ENCODE measurements at places on chromosomes 12 and 14. TPM values are rescaled to one million over a fixed set of nuclear protein-coding genes. Genes with fewer than 3 reads are reported as not detected.

DNA sequence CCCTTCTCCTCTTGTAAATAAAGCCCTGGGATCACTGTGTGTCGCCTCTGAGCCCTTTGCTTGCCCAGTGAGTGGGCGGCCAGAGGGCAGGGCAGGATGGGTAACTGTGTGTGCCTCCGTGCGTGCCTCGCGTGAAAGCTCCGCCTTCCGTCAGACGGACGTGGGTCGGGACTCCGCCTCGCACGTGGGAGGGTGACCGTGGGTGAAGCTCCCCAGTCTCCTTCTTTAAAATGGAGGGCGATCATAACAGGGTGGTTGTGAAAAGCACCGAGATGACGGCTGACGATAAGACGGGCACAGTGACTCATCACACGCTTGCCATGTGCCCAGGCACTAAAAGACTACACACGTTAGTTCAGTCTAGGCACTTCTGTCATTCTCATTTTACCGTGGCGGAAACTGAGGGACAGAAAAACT is 9.2 kb downstream of the PHB2 start:
- peak; percentile 79 for DNase-seq

DNA sequence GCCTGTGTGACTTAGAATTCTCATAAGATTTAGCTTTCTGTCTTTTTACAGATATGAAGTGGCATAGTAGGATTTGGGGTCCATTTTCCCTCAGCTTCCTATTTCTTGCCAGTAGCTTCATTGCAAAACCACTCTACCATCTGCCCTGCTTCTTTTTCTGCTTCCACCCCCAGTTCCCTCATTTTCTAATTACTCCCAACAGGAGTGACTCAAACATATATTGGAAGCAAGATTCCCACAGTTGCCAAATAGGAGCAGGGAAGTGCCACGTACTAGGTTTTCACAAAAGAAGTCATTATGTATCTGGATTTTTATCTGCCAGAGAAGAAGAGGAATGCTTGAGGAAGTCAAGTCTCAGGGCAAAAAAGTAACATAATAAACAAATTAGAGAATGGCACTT is 64.1 kb downstream of the ANO4 start:
- no peak for DNase-seq

- DNase-seq: no peak
These were observed 36.4 kb upstream of the FBRSL1 start for GRCh38 chr12:132453361-132454192.

GRCh38 chr12:110556705-110557104 is 26.4 kb downstream of the PPTC7 start:
- DNase-seq: no peak

DNA sequence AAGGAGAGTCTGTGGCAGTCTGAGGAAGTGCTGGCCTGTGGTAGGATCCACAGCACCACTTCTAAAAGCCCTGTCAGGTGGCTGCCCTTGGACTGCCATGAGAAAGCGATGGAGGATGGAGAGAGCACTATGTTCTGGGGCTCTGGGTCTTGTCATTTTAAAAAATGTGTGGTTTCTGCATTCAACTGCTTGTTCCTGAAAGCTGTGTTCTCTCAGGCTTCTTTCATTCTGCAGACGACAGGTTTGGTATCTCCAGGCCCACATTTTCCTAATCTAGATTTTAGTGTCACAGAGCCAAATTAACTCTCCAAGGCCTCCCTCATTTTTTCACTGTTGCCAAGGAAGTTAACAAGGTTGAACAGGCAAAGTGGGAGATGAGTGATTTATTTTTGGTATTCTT is 10.5 kb downstream of the OVCH1 start:
- no peak for DNase-seq

- no peak for DNase-seq
These were observed 62.6 kb downstream of the BCL11B start for GRCh38 chr14:99209409-99209808.

DNA sequence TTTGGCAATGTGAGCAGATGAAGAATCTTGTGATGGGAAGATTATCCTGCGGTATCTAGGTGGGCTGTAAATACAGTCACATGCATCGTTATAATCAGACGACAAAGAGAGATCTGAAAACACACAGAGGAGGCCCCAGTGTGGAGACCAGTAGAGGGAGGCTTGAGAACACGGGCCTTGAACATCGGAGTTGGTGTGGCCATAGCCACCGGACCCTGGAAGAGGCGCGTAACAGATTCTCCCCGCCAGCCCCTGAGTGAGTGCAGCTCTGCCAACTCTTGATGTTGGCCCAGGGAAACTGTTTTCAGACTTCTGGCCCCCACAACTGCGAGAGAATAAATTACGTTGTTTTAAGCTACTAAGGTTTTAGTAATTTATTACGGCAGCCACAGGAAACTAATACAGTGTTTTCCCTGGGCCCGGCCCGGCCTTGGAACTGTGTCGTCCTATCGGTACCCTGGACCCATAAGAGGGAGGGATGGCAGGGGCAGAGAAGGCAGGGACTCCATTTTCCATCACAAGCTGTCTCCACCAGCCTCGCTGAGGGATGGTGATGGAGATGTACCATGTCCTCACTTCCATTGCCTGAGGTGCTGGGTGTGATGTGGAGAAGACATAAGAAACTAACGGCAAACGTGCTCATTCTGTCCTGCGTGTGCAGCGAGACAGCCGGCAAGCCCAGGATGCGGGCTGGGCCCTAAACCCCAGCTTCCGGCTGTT is 91.6 kb downstream of the NTF3 start:
- DNase-seq: no peak

- DNase-seq: no peak
These were observed 248.5 kb downstream of the DUSP6 start for GRCh38 chr12:89103831-89104230.

DNA sequence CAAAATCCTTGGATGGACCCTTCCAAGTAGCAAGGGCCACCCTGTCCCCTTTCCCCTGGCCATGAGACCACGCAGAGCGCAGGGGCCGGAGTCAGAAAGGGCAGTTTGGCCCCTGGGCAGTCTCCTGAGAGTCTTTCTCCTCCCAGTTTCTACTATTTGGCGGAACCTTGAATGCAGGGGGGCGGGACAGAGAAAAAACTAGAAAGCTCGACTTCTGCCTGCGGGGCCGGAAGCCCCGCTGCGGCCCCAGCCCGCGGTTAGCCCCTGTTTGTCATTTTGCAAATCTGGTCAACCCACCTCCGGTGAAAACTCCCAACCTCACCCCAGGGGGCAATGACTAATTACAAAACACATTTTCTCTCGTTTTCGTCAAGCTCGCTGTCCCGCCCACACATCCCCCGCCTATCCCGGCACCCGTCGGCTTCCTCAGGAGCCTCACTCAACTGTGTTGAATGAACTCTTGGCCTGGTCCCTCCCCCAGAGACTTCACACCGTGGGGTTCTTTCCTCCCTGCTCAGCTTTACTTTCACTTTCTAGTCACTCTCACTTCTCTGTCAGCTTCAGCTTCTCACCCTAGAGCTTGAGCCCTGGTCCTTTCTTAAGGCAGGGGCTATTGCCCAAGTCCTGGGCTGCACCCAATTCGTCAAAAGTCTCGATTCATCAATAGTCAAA is 66.7 kb downstream of the IRF2BPL start:
- DNase-seq: peak; percentile 99

GRCh38 chr12:57127726-57128518 is at the start of gene LRP1:
TSS of gene LRP1 (plus strand) at chr12:57128483. CDS start at chr12:57128965, 482 bp downstream.
- peak; percentile 71 for DNase-seq

GRCh38 chr12:110058875-110059615 is 10.7 kb upstream of the C12orf76 start:
- DNase-seq: no peak

DNA sequence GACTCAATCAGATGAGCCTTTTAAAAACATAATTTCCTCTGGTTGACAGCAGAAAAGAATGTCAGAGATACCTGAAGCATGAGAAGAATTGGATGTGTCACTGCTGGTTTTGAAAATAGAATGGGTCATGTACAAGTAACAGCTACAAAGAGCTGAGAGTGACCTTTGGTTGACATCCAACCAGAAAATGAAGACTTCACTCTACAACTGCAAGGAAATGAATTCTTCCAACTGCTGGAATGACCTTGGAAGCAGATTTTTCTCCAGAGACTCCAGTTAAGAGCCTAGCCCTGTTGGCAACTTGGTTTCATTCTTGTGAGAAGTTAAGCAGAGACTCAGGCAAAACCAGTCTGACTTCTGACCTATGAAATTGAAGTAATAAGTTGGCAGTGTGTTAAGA is 505.9 kb downstream of the SLC16A7 start:
- no peak for DNase-seq

GRCh38 chr14:77097006-77097699 is 905 bp upstream of the CIPC start:
- DNase-seq: no peak

DNA sequence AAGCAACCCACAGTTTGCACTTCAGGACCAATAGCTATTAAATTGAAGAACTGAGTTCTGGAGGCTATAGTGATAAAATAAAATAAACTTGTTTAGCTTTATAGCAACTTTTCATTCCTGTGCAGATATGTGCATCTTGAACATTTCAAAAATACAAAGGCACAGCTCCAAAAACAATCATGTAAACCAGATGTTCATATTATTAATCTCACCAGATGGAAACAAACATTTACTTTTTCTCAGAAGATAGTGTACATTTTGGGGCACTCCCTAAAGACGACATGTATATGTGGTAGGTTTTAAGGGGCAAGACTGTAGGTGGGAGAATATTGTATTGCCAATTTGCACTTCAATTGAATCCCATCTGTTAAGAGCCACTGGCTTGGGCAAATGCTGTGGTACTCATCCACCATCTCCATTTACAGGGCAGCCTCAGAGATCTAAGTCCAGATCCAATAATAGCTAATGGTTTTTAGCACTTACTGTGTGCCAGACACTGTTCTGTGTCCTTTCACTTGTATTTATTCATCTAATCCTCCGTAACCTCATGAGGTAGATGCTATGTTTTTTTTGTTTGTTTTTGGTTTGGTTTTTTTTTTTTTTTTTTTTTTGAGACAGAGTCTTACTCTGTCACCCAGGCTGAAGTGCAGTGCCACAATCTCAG is 49.1 kb downstream of the PTGER2 start:
- DNase-seq: no peak

DNA sequence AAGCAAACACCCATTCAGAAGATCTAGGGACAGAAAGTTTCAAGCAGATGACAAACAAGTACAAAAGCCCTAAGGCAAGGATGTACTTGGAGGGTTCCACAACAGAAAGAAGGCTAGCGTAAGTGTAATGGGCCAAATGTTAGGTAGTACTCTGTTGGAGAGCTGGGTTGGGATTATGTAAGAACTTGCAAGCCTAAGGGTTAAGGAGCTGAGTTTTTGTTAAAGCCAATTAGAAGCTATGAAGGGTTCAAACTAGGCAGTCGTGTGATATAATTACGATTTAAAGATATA is 41.4 kb downstream of the HECTD1 start:
- DNase-seq: no peak

DNA sequence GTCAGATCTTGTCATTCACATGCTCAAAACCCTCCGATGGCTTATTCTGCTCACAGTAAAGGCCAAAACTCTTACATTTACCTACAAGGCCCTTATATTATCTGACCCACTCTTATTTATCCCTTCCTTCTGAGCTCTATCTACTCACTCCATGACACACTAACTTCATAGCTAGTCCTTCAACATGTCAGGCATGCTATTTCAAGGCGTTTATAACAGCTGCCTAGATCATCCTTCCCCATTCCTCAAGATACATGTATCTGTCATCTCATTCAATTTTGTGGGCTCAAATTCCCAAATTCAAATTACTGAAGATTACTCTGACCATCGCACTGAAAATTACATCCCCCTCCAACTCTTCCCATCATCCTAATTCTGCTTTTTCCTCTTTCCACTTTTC is 6.9 kb downstream of the MIS18BP1 start:
- DNase-seq: no peak

- no peak for DNase-seq
These were observed 67.4 kb upstream of the FBRSL1 start for GRCh38 chr12:132422381-132423043.

DNA sequence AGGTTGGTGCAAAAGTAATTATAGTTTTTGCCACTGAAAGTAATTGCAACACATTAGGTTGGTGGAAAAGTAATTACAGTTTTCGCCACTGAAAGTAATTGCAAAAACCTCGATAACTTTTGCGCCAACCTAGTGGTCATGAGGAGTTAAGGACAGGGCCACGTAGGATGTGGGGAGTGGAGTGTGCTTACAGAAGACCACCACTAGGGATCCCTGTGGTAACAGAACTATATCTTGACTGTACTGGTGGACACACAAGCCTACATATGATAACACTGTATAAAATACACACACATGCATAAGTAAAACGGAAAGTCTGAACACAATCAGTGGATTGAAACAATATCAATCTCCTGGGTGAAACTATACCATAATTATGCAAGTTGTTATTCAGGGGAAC is 187.4 kb upstream of the ABCD2 start:
- no peak for DNase-seq

- no peak for DNase-seq
These were observed 604.0 kb downstream of the NOVA1 start for GRCh38 chr14:25993830-25994229.

DNA sequence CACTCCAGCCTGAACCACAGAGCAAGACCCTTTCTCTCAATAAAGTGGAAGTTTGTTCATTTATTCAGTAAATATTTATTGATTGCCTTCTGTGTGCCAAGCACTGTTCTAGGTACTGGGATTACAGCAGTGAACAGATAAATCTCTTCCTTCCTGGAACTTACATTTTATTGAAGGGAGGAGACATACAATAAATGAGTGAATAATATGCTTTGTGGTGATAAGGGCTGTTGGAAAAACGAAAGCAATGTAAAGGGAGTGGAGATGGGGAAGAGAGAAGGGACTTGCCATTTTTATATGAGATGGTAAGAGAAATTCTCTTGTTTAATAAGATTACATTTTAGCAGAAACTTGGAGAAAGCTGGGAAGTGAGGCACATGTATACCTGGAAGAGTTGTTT is 1.6 kb downstream of the GSKIP start:
- DNase-seq: no peak

DNA sequence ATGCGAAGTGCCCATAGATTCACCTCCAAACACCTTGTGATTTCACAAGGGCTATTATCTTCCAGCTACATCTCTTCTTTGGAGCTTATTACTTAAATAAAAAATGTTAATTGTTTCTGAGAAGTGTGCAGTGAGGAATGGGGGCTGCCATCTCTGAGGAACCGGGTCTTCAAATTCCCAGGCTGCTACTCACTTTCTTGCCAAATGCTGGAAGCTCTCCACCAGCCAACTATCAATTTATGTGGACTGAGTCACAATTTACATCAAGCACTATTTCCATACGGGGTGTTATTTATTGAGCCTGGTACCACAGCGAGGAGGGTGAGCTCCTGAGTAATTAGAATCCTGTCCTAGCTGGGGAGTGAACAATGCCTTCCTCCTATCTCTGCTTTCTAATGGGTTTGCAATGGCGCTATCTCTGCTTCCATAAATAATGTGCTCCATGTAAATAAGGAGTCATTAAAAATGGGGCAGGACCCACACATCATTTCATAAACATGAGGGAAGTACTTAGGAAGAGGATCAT is 898.3 kb downstream of the VRK1 start:
- no peak for DNase-seq

Gene TMEM63C
- 0.73 TPM for total RNA-seq

Gene KANSL2
- total RNA-seq: 51.3 TPM

Gene LALBA
- total RNA-seq: not detected

Gene FLRT2
- total RNA-seq: not detected

Gene IAPP
- total RNA-seq: not detected

Gene GPR84
- 0.57 TPM for total RNA-seq

Gene MUCL1
- not detected for total RNA-seq

Gene CD163
- total RNA-seq: not detected

Gene HOXC10
- not detected for total RNA-seq

Gene CLEC2A
- total RNA-seq: not detected

Gene RAB5B
- total RNA-seq: 51.9 TPM

Gene ITGB7
- 500 TPM for total RNA-seq

Gene CLIP1
- total RNA-seq: 61.4 TPM

Gene SRGAP1
- not detected for total RNA-seq

Gene PPFIBP1
- total RNA-seq: 17.5 TPM
